Sciatic nerve (tissue), 2 donors: ENCODE measurements at places on chromosomes 6 and 20.

DNA sequence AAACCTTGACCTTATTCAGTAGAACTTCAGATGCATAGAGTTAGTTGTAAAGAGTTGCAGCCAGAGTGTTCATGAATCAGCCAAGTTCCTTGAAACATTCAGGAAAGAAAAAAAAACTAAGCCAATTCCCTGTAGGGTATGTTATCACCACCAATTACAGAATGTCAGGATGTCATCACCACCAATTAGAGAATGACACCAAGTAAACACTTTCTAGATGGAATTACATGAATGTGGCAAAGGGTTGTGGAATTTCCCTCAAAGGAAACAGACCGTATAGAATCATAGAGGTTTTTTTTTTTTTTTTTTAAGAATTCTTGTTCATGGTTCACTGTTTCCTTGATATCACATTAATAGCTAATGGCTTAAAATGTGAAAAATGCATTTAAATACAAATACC is 472.1 kb upstream of the RNF217 start:
- no peak for DNase-seq

- DNase-seq: no peak
Observed at GRCh38 chr20:44324343-44324742, 12.5 kb upstream of the R3HDML start.

DNA sequence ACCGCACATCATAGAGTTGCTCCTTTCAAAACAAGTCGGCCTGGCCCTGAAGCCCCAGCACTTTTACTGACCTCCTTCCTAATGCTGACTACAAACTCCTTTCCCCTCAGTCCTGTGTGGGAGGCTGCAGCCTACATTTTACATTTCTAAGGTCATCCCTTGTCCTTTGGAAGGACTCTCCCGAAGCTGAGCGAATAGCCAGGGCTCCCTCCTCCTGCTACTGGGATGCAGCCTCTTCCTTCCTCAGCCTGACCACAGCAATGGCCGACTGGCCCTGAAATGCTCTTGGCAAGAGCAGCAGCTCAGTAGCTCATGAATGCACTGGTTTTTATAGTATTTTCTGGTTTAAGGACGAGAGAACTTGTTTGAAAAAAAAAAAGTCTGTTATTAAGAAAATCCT is 679 bp downstream of the ADGRF5 start:
- no peak for DNase-seq

- no peak for DNase-seq
Observed at GRCh38 chr6:66357781-66358180, 650.8 kb upstream of the EYS start.

- DNase-seq: no peak
Observed at GRCh38 chr20:45940053-45940452, 5.6 kb downstream of the PCIF1 start.

DNA sequence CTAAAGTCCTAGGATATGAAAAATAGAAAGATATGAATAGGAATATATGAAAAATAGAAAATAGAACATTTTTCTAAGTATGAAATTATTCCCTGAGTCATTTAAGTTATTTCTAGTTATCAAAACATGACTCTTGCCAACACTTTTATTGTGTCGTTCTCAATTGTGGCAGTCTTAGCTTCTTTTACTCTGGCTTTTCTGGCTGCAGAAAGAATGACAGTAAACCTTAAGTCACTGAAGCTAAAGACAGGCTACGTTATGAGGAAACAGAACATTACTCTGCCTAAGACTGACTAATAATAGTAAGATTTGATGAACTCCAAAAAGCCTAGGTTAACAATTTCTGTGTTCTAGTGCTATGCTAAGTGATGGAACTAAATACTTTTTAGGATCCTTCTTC is 74.6 kb downstream of the AIG1 start:
- no peak for DNase-seq

DNA sequence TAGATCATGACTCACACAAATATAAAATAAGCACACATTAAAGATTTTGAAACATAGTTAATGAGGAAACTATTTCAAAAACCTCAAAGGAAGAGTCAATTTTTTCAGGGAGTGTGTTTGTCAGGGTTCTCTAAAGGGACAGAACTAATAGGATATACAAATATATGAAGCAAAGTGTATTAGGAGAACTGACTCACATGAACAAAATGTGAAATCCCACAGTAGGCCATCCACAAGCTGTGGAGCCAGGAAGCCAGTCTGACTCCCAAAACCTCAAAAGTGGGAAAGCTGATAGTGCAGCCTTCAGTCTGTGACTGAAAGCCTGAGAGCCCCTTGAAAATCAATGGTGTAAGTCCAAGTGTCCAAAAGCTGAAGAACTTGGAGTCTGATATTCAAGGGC is 898.0 kb upstream of the EYS start:
- DNase-seq: no peak

DNA sequence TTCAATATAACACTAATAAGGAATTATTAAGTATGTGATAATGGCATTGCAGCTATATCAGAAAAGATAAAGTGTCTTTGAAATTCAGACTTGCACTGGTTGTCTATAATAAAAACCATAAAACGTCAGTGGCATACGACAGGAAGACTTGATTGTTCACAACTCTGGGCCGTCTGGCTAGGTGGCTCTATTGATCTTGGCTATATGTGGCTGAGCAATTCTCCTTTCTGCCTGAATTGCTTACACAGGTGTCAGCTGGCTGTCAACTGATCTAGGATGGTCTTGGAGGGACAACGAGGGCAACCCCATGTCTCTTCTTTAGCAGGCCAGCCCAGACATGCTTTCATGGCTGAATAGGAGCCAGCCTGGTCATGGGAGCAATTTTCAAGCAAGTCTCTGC is 359.1 kb downstream of the QKI start:
- DNase-seq: no peak

GRCh38 chr6:136991646-136992045 is 53.1 kb downstream of the IL20RA start:
- no peak for DNase-seq

DNA sequence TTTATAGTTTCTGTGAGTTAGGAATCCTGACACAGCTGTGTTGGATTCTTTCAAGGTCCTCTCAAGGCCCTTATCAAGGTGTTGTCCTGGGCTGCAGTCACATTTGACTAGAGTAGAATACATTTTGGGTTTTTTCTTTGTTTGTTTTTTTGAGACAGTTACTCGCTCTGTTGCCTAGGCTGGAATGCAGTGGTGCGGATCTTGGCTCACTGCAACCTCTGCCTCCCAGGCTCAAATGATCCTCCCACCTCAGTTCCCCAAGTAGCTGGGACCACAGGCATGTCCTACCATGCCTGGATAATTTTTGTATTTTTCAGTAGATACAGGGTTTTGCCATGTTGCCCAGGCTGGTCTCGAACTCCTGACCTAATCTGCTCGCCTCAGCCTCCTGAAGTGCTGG is 15.7 kb downstream of the NFYA start:
- no peak for DNase-seq

- no peak for DNase-seq
Observed at GRCh38 chr6:142757852-142758628, 186.9 kb downstream of the HIVEP2 start.

GRCh38 chr6:139520321-139520768 is 145.9 kb upstream of the CITED2 start:
- DNase-seq: no peak

- DNase-seq: no peak
Observed at GRCh38 chr20:38751360-38751976, 3.2 kb downstream of the ACTR5 start.

DNA sequence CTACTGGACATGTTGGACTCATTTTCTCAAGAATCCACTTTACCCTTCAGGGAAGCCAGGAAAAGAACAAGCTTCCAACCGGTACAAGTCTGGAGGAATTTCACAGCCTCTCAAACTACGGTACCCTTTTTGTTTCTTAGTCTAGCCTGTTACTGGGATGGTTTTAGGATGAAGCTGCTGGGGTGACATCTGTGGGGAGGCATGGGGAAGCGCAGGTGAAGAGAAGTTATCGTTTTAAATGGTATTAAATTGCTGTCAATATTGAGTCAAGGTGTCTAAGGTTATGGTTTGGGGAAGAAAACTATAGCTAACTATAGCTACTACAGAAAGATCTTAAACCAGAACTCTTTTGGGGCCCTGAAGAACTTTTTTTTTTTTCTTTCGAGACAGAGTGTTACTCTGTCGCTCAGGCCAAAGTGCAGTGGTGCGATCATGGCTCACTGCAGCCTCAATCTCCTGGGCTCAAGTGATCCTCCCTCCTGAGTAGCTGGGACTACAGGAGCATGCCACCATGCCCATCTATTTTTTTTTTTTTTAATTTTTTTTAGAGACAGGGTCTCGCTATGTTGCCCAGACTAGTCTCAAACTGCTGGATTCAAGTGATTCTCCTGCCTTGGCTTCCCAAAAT is 128.7 kb downstream of the RIN2 start:
- no peak for DNase-seq

GRCh38 chr20:31472395-31473330 is 2.3 kb downstream of the DEFB124 start:
- no peak for DNase-seq

- DNase-seq: no peak
Observed at GRCh38 chr6:162217811-162218493, 509.6 kb downstream of the PRKN start.

DNA sequence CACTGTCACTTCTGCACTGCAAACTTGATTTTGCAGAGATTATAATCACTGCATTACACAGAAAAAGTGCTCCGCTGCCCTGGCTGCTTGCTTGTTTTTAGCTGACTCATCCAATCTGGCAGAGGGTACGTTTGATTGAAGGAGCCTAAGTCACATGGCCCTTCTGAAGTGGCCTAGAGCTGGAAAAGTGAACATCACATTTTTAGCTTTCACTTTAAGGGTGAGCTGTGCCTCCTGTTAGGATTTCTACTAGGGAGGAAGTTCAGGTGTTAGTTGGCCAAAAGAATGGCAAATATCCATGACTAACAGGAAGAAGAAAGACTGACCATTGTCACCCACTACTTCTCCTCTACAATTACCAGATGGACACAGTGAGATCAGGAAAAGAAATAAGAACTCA is 889.1 kb upstream of the MAP3K7 start:
- DNase-seq: no peak

GRCh38 chr6:3561725-3562124 is 104.9 kb upstream of the SLC22A23 start:
- no peak for DNase-seq
